NCI-H1417 treated with DMSO at 0.1 percent for 48 hours (cell line): ENCODE measurements at places on chromosomes 4 and X.

DNA sequence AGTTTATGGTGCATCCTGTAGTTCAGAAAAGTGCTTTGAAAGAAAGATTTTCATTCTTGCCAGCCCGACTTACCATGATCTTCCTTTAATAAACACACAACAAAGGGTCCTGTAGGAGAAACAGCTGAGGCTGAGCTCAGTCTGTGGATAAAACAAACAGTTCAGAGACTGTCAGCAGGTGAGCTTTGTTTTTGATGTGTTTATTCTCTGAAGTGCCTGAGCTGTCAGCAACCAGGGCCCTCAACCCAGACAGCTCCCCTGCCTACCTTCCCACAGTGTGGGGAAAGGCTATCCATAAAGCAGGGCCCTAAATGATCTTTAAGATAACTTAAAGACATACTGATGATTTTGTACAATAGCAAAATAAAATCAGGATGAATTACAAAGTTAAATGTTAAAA lies 459.2 kb upstream of the GALNT7 start:
- peak; percentile 80 for DNase-seq

- DNase-seq = no peak
These were observed 95.4 kb downstream of the GRIA2 start for GRCh38 chr4:157315968-157316367.

DNA sequence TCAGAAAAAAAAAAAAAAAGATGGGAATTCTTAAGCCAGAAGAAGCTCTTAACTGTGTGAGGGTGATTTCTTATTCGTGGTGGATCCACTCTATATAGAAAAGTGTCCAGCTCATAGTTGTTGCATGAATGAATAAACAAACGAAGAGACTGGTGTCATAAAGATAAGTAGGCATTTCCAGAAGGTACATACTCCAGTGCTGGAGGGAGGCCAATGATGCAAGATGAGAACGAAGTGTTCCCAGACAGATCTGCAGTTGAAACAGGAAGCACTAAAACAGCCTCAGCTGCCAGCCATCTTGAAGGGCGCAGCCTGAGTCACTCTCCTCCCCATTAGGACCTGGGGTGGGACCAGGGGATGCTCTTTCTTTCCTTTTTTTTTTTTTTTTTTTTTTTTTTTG lies 47.4 kb upstream of the HOPX start:
- no peak for DNase-seq

DNA sequence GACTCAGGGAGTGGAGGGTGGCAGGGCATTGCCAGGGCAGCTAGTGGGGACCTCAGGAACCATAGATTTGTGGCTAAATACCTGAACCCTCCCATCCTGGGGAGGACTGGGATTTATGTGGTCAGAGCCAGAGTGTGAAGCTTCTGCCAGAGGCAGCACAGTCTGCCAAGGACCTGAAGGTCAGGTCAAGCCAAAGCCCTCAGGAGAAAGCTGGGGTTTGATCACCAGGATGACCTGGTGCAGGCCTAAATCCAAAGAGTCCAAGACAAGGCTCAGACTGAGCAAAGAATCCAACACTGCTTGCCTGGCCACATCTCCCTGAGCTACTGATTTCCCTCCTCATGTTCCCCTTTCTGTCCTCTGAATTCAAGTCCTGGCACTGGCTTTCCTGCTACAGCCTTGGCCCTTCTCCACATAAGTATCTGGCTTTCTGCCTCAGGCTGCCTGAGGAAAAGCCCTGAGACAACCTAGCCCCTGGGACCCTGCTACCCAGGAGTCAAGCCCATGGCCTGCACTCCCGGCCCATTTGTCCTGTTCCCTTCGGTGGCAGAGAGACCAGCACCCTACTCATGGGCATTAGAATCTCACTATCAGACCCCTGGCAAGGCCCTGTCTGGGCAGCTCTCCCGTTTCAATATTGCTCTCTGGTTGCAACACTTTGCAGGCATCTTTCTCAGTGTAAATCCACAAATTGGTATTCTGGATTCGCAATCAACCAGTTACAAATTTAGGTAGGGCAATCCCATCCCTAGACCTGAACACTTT lies 39.3 kb upstream of the SLC25A43 start:
- no peak for DNase-seq

DNA sequence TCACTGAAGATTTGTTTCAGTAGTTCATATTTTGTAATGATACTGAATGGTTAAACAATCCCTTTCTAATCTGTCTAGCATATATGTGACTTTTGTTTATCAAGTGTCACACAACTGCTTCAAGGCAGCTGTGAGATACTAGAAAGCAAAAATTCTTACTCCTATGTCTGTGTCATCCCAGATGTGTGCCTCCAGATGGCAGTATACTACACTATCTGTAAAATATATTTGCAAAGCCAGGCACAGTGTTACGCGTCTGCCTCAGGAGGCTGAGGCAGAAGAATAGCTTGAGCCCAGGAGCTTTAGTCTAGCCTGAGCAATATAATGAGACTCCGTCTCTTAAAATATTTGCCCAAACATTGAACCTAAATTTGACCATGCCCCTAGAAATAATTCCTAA lies 4.0 kb downstream of the NUDT10 start:
- peak; percentile 14 for DNase-seq

DNA sequence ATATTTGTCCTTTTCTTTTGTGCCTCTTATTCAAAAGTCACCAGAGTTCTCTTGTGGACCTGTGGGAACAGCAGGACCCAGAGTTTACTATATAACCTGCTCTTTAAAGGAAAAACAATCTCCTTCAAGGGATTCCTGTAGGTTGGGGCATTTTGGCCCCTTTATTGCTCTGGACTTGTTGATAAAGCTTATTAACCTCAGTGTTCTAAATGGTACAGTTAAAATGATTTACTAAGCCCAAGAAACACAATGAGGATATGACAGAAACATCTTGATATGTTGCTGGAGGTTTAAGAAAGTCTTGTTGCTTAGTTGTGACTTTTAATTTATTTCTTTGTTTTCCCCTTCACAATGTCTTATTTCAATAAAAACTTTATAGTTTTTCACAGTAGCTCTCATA lies 46.8 kb downstream of the SLIT2 start:
- DNase-seq = no peak

GRCh38 chr4:106522839-106523238 lies 154.3 kb upstream of the GIMD1 start:
- no peak for DNase-seq

GRCh38 chrX:10041383-10041782 lies 74.2 kb downstream of the CLDN34 start:
- no peak for DNase-seq

DNA sequence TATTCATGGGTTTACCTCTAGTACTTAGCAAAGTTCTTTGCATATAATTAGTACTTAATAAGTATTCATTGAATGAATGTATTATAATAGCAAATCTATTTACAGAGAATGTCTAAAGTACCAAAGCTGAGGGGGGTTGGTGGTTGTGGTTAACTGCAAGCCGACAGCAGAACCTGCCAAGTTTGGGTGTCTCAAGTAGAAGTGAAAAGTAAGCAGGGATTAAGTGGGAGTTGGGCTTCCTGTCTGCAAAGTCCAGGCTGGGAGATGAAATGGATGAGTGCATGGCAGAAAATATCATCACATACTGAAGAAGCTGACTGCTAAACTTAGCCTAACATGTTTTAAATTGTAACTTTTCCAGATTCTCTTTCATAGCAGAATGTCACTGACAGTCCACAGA lies 169.6 kb downstream of the CAMK2D start:
- DNase-seq = no peak

DNA sequence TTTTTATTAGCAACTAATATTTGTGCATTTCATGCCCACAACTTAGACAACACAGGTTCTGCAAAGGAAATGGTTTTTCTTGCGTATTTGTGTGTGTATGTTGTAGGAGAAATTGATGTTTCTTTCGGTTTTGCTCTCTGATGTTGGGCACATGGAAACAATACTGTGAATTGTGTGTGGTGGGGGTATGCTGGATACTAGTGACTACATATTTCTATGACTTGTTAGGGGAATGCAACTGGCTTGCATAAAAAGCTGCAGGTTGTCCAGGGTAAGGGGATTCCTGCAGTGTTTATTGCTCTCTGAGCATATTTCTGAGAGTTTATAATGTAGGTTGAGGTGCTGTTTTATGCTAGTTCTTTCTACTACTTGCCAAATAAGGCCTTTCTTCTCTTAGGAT lies 11.6 kb downstream of the DLG3 start:
- no peak for DNase-seq

GRCh38 chrX:134462927-134463326 lies 3.0 kb downstream of the HPRT1 start:
- no peak for DNase-seq

DNA sequence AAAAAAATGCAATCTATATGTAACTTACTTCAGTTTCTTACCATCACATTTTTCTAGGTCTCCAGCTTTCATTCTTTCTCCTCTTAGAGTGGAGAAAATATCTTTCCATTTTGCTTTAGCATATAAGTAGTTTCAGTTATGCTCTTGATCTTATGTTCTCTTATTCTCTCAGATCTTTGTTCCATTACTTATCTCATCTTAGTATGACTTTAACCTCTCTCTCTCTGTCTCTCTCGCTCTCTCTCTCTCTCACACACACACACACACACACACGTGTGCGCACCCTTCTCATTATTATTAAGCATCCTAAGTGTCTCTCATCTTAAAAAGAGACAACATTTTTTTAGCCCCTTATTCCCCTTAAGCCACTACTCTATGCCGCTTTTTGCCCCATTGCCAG lies 92.8 kb downstream of the FAAH2 start:
- no peak for DNase-seq

DNA sequence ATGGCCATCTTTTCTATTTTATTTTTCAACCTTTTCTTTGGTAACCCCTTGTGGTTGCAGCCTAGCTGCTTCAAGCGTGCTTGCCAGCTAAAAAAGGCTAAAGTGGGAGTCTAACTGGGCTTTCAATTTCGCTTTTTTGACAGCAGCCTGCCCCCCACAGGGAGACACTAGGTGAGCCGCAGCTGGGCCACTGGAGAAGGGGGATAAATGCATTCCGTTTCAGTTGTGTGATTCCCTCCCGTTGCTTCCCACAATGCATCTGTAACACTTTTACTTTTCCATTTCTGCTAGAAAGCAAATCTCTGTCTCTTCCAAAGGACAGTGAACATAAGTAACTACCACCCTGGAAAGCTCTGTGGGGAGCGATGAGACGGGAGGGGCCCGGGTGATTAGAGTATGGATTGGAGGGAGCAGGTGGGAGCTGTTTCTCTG lies 86.3 kb upstream of the RAPGEF2 start:
- DNase-seq = peak; percentile 39

DNA sequence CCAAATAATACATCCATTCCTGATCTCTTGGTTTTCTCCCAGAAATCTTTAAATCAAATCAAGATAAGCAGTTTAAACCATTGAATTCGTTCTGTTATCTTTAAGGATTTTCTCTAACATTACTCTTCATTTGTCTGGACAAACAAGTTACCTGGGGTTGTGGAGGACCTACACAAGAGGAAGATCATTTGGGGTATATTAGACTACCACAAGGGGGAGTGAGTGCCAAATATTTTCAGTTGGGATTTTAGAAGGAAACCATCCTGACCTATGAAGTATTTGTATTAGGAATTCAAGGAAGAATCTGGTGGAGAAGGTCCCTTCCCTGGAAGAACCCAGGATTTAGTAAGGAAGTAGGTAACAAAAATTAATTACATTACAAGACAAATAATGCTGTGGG lies 12.0 kb upstream of the DCHS2 start:
- DNase-seq = no peak

- DNase-seq = no peak
These were observed 20.8 kb downstream of the NAT8L start for GRCh38 chr4:2079926-2080325.

- DNase-seq = no peak
These were observed 7.6 kb upstream of the SOWAHB start for GRCh38 chr4:76905521-76905920.

DNA sequence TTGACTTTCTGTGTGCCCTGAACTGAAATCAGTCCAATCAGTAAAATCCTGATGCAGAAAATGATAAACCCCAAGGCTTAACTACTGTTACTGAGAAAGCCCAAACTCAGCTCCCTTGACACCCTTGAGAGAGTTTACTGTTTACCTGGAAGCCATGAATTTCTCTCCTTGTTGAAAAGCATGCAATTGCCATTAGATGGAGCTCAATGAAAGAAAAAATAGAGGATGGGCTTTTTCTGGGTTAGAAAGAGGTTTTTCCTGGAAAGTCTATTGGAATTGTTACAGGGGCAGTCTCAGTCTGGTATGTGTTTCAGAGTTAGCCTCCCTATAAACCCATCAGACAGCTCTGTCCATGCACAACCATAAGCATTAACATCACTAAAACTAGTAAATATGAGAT lies 66.4 kb upstream of the C4orf54 start:
- no peak for DNase-seq

DNA sequence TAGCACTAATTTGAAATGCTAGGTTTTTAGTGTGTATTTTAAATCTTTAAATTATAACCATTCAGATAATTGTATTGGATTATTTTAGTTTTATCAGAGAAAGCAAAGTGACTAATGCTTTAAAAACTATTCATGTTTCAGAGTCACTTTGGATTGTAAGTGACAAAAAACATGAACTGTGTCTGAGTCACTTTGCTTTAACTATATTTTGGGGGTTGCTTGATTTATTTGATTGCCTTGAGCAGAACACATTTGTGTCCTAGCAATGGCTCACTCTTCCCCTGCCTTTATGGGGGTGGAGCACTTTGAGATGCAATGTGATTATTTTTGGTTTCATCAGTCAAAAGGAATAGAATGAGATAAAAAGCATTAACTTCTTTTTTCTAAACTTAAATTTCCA lies 188.4 kb upstream of the ARX start:
- DNase-seq = no peak
